ENCODE measurements at places on chromosomes 6 and 20. TPM values are rescaled to one million over a fixed set of nuclear protein-coding genes. Genes with fewer than 3 reads are reported as not detected.

Gene SLC35D3
- total RNA-seq = not detected

DNA sequence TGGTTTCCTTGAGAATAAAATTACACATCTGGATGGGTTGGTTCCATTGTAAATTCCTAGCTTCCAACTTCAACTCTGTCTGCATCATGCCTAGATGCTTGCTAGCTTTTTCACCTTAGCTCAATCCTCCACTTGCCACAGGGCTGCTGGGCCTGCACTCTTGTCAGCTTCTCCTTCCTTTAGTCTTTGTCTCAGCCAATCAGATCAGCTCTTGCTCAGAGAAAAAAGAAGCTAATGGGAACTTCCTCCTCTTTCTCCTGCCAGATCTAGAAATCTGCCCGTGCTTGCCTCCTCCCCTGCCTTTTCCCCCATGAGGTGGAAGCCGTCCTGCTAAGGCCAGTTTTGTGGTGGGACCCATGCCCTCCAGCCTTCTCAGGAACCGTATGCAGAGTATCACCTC, 18.5 kb downstream of the RAE1 start:
- DNase-seq = no peak

DNA sequence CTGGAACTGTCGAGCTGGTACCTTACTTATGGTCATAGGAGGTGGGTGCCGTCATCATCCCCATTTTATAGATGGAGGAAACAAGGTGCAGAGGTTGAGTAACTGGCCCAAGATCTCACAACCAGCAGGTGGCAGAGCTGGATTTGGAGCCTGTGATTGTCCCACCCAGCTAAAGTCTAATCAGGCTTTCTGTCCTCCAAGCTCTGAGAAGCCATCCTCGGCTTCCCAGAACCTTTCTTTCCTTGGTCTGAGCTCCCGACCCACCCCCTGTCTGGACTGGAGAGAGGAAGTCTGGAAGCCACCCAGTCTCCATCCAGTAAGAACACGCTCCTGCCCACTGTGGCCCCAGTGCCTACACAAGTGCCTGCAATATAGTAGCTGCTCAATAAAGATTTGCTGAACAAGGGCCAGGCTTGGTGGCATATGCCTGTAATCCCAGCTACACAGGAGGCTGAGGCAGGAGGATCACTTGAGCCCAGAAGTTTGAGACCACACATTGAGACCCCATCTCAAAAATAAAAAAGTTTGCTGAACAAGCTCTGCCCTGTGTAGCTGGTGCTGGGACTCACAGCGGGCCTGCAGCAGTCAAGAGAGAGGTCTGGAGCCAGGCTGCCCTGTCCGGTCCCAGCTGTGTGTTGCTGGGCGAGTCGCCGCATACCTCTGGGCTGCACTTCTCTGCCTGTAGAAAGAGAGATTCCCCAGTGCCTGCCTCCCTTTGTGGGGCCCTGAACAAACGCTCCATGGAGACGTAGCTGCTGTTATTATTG, 32.5 kb upstream of the DLGAP4 start:
- no peak for DNase-seq

DNA sequence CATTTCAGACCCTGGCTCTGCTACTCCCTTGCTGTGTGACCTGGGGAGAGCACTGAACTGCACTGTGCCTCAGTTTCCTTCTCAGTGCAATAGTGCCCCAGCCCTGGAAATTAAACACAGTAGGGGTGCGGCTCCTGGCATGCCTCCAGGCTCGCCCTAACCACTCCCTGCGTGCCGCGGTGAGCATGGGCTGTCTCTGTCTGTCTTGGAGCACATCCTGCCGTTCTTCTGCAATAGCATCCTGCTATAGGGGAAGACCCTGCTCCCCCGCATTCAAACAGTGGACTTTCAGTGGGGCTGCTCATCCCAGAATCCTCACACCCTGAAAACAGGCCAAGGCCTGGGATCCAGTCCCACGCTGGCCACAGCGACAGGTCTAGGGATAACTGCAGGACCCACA, 129.5 kb downstream of the FOXC1 start:
- no peak for DNase-seq

Measured in Right ventricle myocardium superior (tissue), 1 donor.